HTR-8/SVneo (cell line): ENCODE measurements at places on chromosomes 3 and 15.

DNA sequence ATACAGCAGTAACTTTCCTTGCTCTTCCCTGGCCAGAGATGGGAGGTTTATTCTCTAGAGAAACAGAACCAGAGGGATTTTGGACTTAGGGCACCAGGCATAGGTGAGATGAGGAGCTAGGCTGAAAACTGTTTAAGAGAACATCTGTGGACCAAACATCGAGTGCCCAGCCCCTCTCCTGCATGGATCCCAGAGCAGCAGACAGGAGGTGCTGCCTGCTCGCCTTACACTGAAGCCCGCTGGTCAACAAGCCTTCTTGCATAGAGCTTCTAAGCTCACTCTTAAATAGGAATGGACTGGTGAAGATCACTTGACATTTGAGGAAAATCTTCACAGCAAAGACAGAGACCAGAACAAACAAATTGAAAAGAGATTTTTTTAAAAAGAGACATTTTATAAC is 41.2 kb downstream of the PARP15 start:
- DNase-seq: no peak

DNA sequence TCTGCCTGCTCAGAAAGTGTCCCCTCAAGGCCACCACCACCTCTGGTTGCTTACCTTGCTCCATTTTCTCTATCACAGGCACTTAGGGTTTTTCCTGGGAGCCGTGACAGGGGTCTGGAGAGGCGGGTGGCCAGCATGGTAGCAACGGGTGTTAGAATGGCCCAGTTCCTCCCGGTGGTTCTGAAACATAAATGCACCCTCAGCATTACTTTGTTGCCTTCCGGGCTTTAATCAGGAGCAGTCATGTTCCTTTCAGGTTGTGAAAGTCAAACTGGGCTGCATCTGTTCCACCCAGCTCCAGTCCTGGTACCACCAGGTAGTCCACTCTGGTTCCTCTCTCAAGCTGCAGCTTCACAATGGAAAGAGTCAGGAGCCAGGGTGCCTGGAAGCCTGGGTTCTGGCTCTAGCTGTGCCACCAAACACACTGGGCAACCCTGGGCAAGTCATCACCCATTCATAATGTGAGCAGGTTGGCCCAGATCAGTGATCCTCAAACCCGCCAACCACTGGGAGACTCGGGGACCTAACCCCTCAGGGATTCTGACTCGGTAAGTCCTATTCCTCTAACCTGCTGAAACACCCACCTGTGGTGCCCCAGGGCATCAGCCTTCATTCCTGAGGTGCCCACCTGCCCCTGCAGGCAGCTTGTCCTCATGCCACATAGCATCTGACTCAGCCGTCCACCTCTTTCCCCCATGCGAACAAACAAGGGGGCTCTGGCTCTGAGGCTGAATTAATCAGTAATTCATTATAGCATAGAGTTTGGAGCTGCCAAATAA is 9.3 kb downstream of the BDH1 start:
- DNase-seq: no peak

GRCh38 chr3:107446706-107447105 is 69.5 kb downstream of the CCDC54 start:
- no peak for DNase-seq

- no peak for DNase-seq
Measured at GRCh38 chr3:182440101-182440500, 353.2 kb upstream of the ATP11B start.

- no peak for DNase-seq
Measured at GRCh38 chr3:162740941-162741596, 1244.5 kb downstream of the OTOL1 start.

DNA sequence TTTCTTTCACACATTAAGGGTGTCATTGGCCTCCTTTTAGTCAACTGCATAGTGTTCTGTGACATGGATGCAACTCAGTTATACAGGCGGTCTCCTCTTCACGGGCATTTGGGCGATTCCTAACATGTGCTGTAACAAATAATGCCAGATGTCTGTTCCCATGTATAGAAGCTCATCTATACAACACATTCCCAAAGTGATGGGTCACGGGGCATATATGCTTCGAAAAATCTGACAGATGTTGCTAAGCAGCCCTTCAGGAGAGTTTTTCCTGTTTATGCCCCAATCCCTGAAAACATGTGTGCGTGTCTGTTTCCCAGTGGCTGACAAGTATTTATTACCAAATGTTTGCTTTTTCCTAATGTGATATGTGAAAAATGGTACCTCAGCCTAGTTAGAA is 25.8 kb downstream of the LRRK1 start:
- DNase-seq: no peak

DNA sequence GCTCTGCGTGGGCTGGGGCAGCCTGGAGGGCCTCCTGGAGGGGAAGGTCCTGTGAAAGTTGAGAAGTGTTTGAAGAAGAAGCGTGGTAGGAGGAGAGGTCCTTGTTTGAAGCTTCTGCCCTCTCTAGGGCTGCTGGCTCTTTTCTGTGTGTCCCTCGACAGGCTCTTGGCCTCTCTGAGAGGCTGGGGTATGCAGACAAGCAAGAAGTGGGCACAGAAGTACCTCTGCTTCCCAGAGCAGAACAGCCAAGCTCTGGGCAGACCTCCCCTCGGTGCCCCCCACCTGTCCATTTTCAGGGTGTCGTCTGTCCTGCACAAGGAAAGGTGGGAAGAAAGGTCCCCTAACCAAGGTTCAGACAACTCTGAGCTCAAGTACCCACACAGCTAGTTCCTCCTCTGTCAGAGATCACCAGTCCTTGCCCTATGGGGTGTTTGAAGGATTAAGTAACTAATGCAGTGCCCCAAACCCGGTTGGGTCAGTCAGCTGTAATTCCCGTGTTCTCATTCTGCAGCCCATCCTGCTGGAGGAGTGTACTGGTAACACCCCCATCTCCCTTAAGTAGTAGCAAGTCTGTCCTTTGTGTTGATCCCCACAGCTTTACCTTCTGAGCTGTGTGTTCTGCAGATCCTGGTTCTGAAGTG is 6.3 kb downstream of the CSK start:
- no peak for DNase-seq

DNA sequence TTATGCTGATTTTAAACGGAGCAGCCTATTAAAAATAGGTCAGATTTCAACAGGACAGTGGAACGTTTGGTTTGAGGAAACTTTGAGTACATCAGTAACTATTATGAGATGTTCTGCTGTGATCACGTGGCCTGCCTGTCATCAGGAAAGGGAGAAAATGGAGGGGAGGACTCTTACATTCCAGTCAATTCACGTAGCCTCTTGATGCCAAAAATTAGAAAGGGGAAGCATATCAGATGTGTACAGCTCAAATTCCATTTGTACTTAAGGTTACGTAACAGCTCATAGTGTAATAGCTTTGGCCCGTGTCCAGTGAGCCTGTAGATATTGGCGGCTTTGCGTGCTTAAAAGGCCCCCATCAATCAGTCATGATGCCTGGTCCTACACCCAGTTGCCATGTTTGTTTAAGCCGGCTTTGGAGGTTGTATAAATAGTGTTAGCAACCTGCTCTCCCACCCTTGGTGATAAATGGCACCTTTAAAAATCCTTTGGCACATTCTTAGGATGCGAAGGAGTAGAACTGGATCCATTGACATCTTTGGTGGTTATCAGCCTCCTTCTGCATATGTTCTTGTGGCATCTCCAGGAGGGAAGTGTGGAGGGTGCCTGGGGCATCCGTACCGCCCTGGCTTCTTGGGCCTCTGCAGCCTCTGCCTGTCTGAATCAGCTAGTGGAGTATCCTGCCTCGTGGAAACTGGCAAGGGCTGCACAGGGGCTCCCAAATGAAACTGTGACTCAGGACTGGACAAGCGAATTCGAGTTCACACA is 163.9 kb downstream of the THSD4 start:
- DNase-seq: peak; percentile 81

- no peak for DNase-seq
Measured at GRCh38 chr3:82386647-82387046, 625.2 kb upstream of the GBE1 start.

DNA sequence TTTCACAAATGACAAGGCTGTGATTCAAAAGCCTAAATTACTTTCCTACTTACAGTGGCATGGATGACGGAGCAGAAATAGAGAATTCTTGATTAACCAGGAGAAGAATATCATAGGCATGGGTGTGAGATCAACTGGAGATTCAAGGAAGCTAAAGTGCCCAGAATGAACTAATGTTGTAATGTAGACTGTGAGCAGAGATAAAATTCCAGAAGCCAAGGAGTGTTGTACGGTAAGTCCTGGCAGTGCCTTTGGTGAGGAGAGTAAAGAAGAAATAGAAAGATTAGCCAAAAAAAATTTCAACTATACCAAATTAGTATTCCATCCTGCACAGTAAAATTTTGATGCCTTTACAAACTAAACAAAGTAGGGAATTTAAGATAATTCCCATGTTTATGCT is 75.9 kb downstream of the ZBTB20 start:
- no peak for DNase-seq

- no peak for DNase-seq
Measured at GRCh38 chr3:154304936-154305335, 19.4 kb downstream of the DHX36 start.

GRCh38 chr3:53097887-53098286 is 32.3 kb downstream of the RFT1 start:
- DNase-seq: no peak

GRCh38 chr15:43498990-43499389 is 6.0 kb upstream of the TP53BP1 start:
- no peak for DNase-seq

DNA sequence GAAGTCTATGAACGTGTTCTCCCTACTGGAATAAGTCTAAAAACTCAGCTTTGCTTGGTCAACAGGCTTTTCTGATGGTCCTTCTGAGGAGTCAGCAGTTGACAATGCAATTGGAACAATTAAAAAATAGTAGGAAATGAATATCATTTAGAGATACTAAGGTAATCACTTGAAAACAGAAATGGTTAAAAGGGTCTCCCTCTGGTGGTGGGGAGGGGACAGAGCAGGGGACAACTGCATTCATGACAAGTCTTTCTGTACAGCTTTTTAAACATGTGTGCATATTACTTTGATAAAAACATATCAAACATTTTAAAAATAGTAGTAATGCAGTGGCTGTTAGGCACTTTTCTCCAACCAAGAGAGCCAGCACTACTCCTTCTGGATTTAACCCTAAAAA is 119.9 kb upstream of the FHIT start:
- no peak for DNase-seq

DNA sequence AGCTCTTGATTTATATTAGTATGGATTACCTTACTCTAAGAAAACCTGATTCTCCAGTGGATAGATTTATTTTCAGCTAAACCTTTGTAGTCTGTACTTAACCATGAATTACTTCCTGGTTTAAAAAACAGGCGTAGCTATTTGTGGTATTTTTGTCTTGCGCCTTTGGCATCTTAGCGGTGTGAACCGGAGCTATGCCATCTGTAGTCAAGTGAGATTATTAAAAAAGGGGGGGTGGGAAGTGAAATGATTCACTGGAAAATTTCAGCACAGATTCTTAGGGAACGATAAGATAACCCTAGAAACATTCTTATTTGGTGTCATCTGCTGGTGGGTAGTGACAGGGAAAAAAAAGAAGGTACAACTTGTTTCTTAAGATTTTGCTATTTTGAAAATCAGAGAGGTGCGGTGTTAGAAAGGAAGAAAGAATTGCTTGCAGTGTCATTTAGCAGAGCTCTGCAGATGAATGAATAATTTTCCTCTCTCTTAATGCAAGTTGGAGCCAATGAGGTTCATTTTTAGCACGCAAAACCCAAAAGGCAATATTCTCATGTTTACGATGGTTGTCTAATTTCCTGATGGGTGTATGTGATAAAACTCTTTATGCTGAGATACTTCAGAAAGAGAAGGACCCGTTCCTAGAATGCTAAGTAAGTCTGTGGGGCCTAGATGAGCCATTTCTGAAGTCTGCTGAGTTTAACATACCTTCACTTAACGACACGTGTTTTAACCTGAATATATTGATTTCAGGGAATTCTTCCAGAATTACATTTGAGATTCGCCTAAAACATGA is 44.0 kb downstream of the PSMD6 start:
- no peak for DNase-seq

- peak; percentile 11 for DNase-seq
Measured at GRCh38 chr15:42457445-42458442, 33.2 kb downstream of the ZNF106 start.

DNA sequence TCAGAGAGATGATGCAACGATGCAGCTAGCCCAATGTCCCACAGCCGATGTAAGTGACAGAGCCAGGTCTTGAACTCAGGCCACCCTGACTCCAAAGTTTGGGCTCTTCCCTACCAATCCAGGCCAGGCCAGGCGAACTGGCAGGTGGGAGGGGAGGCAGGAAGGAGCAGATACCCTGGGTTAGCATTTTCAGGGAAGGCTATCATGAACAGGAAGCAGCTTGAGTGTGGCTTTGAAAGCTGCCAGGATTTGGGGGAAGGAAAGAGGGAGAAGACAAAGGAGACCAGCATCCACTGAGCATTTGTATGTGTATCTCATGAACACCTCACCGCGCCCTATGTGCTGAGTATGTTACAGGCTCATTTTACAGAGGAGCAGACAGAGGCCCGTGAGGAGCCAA is 38.8 kb downstream of the LMCD1 start:
- no peak for DNase-seq

DNA sequence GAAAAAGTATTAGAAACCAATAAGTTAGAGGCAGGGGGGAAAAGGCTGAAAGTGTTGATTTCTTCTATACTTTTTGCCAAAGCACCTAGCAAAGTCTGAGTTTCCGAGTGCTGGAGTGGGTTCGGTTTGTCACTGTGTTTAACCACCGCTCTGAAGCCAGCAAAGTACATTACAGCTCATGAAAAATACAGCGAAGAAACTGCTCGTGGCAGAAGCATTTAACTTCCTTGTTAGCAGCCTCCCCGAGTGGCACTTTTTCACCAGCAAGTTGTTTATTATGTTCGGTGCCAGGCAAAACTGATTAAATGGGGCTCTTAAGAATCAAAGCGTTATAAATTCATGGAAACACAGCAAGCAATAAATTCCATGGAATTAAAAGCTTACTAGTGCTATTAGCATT is 313.6 kb downstream of the FOXP1 start:
- no peak for DNase-seq

- DNase-seq: no peak
Measured at GRCh38 chr3:169659820-169660674, 3.5 kb downstream of the MECOM start.

GRCh38 chr3:187833375-187833774 is 88.1 kb upstream of the BCL6 start:
- no peak for DNase-seq

GRCh38 chr15:43749690-43750345 is 3.6 kb downstream of the PDIA3 start:
- no peak for DNase-seq

- DNase-seq: no peak
Measured at GRCh38 chr3:185647880-185648210, 61.8 kb downstream of the SENP2 start.

DNA sequence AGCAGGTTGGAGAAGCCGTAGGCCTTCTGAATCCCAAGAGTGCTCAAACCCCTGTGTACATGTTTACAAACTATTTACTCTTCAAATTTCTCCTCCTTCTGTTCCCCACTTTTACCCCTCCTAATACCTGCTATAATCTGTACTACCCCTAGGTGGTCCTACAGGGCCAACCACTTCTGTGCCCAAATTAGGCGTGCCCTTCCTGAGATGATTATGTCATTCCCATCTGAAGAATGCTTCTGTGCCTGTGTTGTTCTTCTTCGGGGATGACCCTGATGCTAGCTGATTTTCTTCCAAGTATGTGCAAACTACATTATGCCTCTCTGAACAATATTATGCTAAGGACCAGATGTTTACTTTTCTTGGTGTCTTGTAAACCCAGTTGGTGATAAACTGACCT is 20.5 kb downstream of the RBP2 start:
- DNase-seq: no peak

- no peak for DNase-seq
Measured at GRCh38 chr3:118766306-118766669, 268.4 kb downstream of the IGSF11 start.
